Immature natural killer cell (primary cell): ENCODE measurements at places on chromosomes 12 and 14. TPM values are rescaled to one million over a fixed set of nuclear protein-coding genes. Genes with fewer than 3 reads are reported as not detected.

The BAZ1A gene
- 4.0 TPM for polyA plus RNA-seq

The MORN3 gene
- 2.0 TPM for polyA plus RNA-seq

The DEPDC4 gene
- not detected for polyA plus RNA-seq

The TMEM179 gene
- polyA plus RNA-seq = not detected

DNA sequence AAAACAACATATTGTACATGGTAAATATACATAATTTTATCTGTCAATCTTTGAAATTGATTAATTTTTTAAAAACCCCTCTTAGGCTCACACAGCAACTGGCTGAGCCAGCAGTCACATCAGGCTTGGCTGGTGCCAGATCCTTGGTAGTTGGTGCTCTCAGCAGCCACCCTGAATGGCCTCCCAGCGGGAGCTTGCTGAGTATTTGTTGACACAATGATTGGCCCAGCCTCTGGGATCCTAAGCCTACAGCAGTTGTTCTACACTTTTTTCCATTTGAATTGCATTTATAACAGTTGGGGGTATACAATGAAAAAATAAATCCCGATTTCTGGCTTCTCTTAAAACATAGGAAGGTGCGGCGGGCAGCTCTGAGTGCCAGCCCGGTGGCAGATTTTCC lies 11.1 kb downstream of the PRKAB1 start:
- no peak for DNase-seq

DNA sequence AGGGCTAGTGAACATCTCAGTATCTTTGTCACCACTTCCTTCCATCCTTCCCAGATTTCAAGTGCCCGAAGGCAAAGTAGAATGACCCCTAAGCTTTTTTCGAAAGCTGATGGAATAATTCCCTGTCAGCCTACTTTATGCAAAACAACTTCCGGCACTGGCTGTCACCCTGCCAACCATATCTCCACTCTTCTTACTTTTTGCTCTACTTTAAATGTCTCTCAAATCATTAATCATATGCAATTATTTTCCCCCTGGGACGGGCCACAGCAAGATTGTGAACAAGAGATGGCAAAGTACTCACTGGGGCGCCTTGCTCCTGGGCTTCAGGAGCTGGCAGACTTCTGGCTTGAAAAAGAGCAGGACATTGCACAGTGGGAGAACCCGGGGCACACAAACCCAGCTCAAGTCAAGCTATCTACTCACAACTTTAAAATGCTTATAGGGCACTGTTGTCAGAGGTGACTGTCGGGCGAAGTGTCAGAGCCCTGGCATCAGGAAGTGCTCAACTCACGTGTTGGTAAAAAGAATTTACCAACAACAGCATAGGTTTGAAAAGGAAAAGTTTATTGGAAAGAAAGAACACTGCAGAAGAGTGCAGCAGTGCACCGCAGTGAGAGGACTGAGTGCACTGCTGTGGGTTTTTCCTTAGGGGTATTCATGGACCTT lies 373.5 kb downstream of the PAWR start:
- DNase-seq = no peak

DNA sequence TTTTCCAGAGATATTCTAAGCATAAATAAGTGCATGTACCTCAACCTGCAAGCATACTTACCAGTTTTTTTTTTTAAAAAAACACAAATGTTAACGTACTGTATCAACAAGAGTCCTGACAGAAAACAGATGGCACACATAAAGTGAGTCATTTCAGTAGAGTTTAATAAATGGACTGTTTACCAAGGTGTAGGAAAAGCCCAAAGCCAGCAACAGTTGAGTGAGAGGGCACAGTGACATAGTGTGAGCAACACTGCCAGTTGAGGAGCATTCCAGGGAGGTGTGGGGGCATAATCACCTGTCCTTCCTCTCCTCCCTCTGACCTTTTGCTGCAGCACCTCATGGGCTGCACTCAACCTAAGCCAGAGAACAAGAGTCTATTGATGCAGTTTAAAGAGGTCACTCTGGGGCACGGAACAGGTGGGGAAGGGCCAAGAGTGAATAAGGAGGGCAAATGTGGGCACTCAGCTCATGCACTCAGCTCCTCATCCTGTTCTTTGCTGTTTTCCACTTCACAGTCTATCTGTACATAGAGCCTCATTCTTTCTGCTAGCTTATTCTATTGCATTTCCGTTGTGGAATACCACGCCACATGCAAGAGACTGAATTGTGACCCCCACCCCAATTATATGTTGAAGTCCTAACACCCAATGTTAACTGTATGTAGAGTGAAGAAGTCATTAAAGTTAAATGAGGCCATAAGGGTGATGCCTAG lies 29.3 kb downstream of the DHRS2 start:
- no peak for DNase-seq
